Activated T-cell treated with anti-CD3 and anti-CD28 coated beads for 1 hour (primary cell): ENCODE measurements at places on chromosomes 5 and 9.

GRCh38 chr9:104906441-104907277 lies 21.3 kb downstream of the ABCA1 start:
- DNase-seq = no peak

- no peak for DNase-seq
Measured at GRCh38 chr9:127521919-127522304, 70.6 kb downstream of the LRSAM1 start.

- no peak for DNase-seq
Measured at GRCh38 chr5:115190388-115190787, 20.7 kb upstream of the TRIM36 start.

DNA sequence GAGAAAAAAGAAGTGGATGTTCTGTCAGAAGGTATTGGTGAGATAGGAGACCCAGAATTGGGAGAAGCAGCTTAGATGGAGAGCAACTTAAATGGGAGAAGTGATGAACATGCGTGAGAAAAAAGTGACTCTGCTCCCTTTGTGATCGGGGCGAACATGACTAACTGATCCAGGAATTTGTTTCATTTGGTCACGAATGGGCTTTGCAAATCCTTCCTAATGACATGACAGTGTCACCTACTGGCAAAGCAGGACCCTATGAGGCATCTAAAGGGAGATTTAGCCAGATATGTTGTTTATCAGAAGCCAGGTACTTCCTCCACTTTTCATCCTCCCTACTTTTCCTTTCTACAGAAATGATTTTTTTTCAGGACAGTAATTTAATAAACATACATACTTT lies 787.4 kb upstream of the RGMB start:
- no peak for DNase-seq

DNA sequence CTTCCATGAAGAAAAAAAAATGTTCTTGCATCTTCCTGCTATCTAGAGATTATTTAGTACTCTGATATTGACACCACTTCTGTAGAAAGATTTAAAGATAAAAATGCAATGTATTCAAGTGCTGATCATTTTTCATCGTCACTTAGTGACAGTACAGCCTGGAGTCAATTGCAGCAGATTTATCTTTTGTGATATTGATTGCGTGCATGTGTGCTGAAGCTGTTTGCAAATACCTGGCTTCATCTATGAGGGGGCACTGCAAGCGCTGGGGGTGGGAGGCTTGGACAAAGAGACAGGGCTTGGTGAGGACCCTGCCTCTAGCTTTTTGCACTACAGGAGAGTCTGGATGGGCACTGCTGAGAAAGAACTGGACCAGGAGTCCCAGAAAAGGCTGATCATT lies 38.0 kb upstream of the MED27 start:
- DNase-seq = no peak

DNA sequence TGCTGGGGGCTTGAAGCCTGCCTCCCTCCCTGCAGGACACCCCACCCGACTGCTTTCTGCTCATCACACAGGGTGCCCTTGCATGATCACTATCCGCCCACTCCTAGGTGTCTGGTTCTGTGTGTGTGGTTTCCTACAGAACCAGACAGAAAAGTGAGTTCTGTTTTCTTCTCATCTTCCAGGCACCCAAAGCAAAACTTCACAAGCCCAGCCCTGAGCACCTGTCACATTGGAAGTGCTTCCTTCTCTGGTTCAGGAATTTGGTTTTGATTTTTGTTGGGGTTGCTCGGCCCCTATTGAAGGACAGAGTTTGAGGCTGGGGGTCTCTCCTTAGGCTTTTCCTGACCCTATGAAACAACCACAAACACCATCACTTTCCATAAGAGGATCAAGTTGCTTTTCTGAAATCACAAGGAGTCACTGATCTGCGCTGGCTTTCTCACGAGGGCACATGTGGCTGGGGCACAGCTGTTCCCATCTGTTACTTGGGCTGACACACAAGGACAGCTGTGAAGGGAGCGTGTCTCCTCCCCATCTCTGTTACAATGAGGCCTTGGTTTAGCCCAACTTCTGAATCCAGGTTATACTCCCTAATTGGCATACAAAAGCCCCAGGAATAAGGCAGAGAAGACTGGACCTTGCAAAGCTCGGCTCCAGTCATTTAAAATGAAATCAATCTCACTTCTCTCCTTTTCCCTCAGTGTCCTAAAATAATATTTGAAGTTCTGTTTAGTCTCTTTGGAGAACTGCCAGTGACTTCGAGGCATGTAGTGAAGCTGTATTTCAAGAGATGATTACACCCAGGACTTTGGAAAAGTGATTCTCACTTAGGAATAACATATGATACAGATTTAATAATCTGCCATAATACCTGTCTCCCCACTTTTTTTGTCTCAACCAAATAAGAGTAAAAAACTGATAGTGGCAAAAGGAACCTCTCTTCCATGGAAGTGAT lies 213.1 kb upstream of the GAS1 start:
- DNase-seq = no peak

DNA sequence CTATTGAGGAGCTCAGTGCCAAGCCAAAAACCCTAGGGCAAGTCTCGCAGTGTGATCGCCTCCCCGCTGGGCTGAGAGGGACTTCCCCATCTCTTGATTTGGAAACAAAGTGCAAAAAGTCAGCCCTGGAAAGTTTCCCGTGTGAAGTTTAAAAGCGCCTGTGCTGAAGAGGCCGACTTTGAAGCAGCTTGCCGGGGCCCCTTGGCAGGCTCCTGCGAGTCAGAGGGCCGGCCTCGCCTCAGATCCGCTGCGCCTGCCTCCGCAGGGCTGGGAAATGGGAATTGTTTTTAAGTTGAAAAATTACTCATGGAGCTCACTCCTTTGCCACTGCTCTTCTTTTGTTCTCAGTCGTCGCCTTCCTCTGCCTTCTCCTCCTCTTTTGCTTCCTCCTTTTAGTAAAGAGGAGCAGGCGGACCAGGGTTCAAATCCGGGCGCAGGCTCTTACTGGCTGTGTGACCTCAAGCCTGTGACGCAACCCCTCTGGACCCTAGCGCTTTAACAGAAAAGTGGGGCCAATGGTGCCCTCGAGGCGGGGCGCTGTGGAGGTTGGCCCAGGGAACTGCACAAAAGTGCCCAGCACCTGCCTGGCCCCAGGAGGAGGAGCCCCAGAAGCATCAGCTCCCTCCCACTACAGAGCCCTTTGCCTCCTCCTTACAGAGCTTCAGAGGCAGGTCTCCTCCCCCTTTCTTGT lies 14.7 kb upstream of the LHX2 start:
- no peak for DNase-seq

GRCh38 chr9:98998441-98999151 lies 54.9 kb downstream of the COL15A1 start:
- DNase-seq = peak; percentile 53

DNA sequence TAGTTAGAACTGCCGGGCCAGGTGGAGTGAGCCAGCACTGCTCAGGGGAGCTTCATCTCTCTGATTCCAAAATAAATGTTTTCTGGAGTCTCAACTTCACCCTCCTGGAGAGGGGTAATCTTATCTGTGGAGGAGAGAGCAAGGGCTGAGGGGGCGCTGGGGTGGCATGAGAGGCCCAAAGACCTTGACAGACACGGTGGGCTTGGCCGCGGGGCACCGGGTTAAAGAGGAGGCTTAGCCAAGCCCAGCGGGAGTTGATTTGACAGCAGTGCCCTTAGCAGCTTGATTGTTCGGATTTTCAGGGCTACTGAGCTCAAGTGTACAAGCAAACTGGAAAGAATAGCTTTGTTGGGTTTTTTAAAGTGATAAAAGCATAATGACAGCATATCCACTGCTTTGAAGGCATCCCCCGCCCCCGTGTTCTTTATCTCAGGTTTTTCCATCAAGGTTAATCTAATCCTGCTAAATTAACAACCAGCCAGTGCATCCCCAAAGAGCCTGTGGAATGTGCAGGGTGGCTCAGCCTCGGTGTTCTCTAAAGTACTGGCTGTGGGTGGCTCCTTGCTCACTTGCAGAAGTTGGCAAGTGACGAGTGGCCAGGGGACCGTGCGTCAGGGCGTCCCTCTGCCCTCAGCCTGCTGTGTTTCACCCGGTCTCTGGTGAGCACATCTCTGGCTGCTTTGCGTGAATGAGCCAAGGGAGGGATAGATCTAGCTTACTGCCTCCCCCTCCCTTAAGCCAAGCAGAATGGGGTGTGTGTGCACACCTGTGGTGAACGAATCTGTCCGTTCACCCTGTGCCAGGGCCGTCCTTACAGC lies 5.5 kb downstream of the QRFP start:
- no peak for DNase-seq

DNA sequence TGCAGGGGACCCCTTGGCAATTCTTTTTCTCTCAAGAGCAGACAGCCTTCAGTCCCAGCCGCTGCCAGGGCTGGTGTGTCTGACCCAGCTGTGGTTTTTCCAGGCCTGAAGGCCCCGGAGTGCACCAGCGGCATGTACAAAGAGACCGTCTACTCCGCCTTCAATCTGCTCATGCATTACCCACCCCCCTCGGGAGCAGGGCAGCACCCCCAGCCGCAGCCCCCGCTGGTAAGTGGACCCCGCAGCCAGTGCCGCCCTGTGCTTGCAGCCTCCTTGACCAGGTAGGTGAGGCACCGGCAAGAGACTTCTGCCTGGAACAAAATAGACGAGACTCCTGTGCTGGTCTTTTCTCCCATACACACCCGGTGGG lies 1.3 kb downstream of the TCF7 start:
- no peak for DNase-seq

DNA sequence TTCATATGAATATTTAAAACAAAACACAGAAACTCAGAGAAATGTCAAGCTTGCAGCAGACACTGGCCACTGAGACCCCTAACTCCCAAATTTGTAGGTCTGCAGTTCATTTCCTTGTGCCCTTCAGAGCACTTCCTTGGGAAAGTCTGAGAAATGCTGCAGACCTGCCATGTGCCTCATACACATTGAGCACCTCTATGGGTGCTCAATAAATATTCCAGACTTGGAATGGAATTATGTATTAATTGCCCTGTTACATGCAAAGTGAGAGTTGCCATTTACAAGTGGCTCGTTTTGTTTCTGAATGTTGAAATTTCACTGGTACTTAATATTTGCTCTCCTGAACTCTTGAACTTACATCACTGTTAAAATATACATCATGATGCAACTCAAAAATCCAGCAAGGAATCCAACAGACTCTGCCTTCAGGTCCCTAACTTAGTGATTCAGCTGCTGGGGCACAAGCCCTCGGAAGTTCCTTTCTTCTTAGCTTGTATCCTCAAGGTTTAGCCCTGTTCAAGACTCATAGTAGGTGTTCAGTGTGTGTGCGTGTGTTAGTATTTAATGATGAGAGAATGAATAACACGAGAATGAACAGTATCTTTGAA lies 90.6 kb downstream of the PTCD2 start:
- no peak for DNase-seq

DNA sequence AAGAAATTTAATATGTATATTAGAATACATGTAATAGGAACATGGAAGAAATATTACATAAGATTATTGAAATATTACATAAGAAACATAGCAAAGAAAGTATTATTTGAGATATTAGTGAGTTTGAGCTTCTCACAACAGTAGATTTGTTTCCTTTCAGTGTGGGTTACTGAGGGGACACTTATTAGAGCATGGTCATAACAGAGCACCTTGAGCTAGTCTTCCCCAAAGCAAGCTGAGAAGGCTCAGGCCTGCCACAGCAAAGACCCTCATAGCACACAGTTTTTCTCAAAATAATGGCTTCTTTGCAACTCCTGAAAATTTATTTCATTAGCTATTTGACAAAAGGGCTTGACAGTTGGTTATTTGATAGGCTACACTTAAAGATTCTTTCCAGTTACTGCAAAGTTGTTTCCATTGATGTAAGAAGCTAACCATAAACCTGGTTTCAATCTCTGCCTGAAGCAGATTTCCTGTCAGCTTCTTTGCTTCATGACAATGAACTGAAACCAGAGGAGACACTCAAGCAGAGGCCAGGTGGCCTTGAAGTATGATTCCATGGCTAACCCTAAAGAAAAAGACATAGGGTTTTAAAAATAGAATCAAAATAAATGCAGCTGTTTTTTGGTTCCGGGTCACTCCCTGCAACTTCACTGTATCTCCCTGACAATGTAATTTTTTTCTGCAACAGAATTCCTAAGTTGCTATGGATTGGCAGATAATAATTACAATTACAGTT lies 68.6 kb downstream of the ERMP1 start:
- no peak for DNase-seq

DNA sequence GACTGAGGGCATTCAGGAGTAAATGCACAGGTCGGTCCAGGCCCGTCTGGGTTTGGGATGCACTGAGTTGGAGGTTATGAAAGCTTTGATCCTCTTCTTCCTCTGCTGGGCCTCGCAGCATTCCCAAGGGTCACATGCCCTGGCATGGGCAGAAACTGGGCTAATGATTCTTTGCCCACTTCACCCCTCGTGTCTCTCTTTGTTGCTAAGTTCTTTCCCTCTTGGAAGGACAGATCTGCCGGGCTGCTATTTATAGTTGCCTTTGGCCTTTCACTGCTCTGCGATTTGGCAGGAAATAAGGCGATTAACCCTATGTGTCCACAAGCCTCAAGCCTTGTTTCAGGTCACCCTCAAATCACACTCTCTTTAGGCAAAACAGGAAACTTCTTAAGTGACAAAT lies 66.9 kb downstream of the ENTREP1 start:
- DNase-seq = no peak

GRCh38 chr9:107155244-107155817 lies 127.7 kb upstream of the RAD23B start:
- DNase-seq = no peak

DNA sequence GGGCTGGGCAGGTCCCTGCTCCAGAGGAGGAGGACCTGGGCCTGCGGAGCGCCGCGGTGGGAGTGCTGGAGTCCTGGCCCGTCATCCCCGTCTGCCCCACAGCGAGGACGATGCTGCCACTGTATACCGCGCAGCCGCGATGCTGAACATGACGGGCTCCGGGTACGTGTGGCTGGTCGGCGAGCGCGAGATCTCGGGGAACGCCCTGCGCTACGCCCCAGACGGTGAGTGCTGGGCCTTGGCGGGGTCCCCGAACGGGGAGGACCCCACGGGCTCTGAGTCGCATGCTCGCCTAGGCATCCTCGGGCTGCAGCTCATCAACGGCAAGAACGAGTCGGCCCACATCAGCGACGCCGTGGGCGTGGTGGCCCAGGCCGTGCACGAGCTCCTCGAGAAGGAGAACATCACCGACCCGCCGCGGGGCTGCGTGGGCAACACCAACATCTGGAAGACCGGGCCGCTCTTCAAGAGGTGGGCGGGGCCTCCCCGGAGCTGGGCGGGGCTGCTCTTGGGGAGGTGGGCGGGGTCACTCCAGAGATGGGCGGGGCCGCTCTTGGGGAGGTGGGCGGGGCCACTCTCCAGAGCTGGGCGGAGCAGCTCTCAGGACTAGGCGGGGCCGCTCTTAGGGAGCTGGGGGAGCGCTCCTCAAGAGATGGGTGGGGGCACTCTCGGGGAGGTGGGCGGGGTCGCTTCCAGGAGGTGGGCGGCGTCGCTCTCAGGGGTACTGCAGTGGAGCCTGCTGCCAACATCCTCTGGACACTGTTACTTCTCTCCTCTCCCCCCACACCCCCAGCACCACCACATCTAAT lies 13.1 kb downstream of the LRRC26 start:
- DNase-seq = peak; percentile 54

DNA sequence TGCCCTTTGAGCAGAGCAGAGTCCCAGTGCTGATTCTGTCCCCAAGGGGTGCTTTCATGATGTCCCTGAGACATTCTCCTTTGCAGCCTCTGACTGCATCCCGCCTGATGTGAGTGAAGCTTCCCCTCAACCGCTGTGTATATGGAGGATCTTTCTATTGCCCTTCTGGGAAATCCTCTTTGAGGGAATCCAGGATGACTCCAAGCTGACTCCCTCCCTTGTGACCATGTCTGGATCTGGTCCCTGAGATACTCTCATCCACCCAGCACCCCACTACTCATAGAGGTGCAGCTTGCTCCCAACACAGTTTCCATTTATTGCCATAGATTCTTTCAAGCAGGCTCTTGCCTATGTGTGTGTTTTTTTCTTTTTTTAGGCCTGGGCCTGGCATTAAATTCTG lies 216.5 kb downstream of the SEC61B start:
- no peak for DNase-seq
